Activated CD4-positive, alpha-beta T cell treated with anti-CD3 and anti-CD28 coated beads, Interleukin-2, Interleukin-6, amounts not matched to agents 100 ng/mL and 50 ng/mL, durations not matched to agents 16 hours and 8 hours (primary cell): ENCODE measurements at places on chromosomes 12 and 14.

- DNase-seq, result no peak
Measured at GRCh38 chr14:50924843-50925242, 19.4 kb downstream of the PYGL start.

DNA sequence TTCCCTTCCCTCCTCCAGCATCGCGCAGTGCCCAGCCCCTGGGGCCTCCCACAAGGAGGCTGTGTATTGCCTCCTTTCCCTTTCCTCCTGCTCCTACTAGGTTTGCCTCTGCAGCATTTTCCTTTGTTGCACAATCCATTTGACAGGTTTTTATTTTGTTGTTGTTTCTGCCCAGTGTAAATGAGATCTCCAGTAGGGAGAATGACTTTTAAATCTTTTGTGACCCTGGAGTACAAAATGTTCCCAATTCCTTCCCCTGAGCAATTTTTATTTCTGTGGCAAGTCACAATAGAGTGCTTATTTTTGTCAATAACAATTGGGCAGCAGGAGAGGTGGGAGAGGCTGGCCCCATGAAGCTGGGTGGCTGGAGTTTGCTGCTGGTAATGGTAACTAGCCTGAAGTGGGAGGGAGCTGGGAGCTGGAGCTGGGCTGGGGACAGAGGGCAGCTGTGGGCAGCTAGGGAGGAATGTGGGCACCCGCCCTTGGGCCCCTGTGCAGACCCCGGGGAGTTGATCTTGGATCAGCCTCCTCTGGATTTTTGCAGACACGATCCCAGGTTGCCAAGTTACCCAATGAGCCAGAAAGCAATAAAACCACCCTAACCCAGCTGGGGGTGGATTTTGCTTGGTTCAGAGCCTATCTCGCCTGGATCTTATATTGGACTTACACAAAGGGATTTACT, 160.1 kb downstream of the KTN1 start:
- no peak for DNase-seq

- DNase-seq, result no peak
Measured at GRCh38 chr12:117027251-117028086, 71.7 kb downstream of the TESC start.

GRCh38 chr12:15502211-15502610, 179.9 kb downstream of the PTPRO start:
- no peak for DNase-seq

DNA sequence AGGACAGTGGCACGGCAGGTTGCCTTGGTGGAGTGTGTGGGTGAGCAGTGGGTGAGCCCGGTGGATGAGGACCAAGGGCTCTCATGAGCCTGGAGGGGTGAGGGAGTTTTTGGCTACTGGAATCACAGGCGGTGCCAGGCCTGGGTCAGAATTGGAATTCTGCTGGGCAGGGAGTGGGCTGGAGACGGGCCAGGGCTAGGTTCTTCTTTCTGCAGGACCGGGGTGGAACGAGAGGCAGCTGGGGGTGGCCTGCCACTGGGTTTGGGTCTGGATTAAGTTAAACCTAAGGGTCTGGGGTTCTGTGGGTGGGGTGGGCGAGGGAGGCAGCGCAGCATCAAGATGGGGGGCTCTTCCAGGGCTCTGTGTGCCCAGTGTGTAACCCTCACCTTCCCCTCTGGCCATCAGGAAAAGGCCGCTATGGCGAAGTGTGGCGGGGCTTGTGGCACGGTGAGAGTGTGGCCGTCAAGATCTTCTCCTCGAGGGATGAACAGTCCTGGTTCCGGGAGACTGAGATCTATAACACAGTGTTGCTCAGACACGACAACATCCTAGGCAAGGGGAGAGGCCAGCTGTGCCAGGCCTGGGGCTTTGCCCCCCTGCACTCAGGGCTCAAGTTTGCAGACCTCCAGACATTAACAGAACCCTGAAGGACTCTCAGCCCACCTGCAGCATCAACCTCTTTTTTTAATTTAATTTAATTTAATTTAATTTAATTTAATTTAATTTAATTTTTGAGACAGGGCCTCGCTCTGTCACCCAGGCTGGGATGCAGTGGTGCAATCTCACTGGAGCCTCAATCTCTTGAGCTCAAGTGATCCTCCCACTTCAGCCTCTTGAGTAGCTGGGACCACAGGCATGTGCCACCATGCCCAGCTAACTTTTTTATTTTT, 7.0 kb downstream of the ACVRL1 start:
- no peak for DNase-seq

DNA sequence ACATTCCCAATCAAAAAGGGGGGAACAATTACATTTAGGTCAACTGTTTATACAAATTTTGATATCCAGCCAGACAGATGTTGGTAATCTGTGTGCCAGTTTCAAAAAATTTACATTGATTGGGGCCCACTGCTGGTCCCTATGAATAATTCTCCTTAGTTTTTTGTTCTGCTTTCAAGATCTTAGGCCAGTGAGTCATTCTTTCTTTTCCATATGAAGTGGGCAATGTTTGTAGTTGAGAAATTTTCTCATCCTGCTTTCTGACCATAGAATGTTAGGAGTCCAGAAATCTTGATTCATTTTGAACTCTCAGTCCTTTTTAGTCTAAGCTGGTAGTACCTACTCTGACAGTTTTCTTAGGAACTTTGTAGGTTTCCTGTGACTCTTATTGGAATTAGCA, 244.3 kb downstream of the DIO2 start:
- no peak for DNase-seq

DNA sequence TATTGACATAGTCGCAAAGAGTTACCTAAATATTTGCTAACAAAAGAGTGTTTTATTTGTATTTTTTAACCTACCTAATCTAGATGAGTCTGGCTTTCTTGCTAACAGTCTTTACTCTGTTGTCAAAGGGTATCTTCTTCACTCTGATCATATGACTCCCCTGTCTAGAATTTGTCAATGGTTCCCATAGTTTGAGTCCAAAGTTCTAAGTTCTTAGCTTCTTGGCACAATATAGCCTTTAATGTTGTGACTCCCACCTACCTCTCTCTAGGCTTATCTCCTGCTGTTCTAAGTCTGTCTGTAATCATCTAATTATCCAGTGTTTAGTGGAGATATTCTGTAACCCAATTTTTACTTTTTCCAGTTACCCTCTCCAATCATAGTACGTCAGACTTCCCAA, 104.3 kb upstream of the PDE3A start:
- DNase-seq, result no peak

DNA sequence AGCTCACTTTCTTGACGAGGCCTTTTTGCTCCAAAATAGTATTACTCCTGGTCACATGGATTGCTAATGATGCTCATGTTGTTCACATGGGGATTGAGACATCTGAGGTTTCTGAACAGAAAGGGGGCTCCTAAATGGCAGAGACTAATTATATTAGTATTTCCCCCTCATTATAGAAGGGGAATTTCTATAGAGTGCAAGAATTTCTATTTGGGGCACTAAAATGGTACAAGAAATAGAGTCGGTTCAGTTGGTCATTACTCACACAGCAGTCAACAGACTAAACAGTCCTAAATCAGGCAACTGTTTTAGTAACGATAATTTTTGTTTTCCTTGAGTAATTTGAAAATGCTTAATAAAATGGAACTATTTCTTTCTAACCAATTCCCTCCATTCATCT, 108.9 kb downstream of the DACT1 start:
- DNase-seq, result no peak

DNA sequence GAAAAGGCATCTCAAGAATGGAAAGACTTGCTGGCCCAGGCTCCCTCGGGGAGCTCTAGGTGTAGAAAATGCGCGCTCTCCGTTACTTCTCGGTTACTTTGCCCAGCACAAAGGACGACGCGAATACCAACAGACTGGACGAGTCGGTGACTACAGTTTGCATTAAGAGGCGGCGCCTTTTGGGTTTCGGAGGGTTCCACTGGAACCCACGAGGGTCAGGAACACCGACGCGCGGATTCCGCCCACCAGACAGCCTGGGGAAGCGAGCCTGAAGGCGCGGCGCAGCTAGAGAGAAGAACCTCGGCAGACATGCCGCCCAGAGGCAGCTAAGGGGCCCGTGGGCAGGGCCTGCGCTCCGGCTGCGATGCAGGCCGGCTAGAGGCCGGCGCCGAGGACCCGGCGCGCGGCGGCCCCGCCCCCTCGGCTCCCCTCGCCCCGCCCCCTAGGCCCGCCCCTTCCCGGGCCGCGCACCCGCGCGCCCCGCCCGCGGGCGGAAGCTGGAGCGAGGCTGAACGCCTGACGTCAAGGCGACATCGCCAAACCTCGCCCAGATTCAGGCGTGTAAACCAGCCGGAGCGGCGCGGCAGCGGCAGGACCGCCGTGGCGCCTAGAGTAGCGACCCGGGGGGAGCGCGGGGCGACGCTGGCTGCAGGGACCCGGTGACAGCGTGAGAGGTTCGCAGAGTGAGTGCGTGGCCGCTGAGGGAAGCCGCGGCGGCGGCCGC, at the start of gene RAP1B:
RAP1B (plus strand) TSS at position 530 of the 724 bp plus-strand sequence. CDS start 37,826 bp downstream, outside the sequence.
- DNase-seq, result peak; percentile 94

DNA sequence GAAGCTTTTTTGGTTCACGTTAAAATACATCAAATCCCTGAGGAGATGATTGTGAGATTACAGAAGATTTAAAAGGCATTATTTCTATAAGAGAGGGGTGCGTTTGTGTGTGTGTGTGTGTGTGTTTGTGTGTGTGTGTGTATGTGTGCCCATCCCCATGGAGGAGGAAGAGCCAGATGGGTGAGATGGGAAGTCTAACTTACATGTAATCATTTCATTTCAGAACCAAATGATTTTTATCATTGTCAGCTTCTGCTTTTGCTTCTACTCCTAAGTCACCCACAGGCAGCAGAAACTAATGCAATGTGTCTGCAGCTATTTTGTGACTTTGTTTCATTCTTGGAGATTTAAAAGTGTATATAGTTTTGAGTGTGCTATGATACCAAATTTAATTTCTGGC, 68.7 kb downstream of the SLC4A8 start:
- DNase-seq, result no peak

GRCh38 chr12:121713257-121713777, 765 bp downstream of the TMEM120B start:
- DNase-seq, result no peak

GRCh38 chr14:64673748-64674147, 30.5 kb upstream of the PLEKHG3 start:
- DNase-seq, result peak; percentile 68

DNA sequence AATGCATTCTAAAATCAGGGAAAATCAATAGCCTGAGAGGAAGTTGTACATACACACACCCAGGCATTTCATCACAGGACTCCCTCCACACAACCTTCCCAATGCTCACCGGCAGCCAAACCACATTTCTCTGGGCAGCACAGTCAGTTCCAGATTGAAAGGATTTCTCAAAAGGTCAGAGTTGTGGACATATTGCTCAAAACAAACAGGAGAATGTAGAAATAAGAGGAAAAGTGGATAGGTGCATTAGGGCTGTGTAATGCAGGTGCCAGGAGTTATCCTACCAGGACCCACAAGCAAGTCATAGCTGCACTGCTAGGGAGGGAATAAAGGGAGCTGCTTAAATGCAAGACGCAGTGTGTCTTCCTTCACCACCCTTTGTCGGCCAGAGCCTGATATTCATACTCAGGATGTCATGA, 62.9 kb downstream of the GCH1 start:
- no peak for DNase-seq

DNA sequence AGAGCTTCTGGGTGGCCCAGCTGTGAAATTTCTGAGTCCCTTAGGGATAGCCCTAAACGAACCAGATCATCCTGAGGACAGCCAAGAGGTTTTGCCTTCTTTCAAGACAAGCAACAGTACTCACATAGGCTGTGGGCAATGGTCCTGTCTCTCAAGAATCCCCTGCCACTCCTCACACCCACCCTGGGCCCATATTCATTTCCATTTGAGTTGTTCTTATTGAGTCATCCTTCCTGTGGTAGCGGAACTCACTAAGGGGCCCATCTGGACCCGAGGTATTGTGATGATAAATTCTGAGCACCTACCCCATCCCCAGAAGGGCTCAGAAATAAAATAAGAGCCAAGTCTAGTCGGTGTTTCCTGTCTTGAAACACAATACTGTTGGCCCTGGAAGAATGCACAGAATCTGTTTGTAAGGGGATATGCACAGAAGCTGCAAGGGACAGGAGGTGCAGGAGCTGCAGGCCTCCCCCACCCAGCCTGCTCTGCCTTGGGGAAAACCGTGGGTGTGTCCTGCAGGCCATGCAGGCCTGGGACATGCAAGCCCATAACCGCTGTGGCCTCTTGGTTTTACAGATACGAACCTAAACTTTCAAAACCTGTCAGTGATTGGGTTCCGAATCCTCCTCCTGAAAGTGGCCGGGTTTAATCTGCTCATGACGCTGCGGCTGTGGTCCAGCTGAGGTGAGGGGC, 38.9 kb downstream of the DAD1 start:
- peak; percentile 95 for DNase-seq
